ENCODE measurements at places on chromosomes 7 and 10. TPM values are rescaled to one million over a fixed set of nuclear protein-coding genes. Genes with fewer than 3 reads are reported as not detected.

Gene PNLIP
- not detected for total RNA-seq

Gene RAMP3
- total RNA-seq, result not detected

Gene MLXIPL
- total RNA-seq, result 1.4 TPM

Gene ABCC2
- total RNA-seq, result 138 TPM

Gene FXYD4
- not detected for total RNA-seq

Gene DNAJC12
- 71.2 TPM for total RNA-seq

Gene PTER
- total RNA-seq, result 19.5 TPM

Gene MEOX2
- not detected for total RNA-seq

Gene TFR2
- 2.4 TPM for total RNA-seq

Gene TMEM140
- 1.1 TPM for total RNA-seq

Gene CALCR
- total RNA-seq, result not detected

Gene HSPA12A
- 9.3 TPM for total RNA-seq

Gene KCNMA1
- total RNA-seq, result 69.4 TPM

Gene PHYHIPL
- 0.39 TPM for total RNA-seq

Gene VWA2
- not detected for total RNA-seq

Gene PON3
- 31.0 TPM for total RNA-seq

Gene C10orf53
- not detected for total RNA-seq
